ENCODE measurements at places on chromosomes 2 and 18.

GRCh38 chr2:37361216-37361815, 16.9 kb downstream of the QPCT start:
- no peak for DNase-seq

DNA sequence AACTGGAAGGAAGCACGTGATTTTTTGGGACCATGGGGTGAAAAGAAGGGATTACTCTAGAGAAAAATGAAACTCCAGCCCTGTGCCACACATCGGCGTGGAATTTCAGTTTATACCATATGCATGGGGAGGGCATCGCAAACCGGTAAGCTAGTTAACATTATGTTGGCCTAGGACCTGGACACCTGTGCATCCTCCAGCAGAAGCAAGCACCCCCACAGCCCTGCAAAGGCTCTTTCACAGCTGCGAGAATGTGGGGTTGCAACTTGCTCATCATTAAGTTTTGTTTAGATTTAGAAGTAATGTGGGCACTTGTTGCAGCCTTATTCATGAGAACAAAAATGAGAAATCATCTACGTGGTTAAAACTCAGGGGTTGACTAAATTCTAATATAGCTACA, 299.2 kb downstream of the PIEZO2 start:
- no peak for DNase-seq

GRCh38 chr2:76204048-76204447, 493.3 kb upstream of the GCFC2 start:
- DNase-seq: no peak

DNA sequence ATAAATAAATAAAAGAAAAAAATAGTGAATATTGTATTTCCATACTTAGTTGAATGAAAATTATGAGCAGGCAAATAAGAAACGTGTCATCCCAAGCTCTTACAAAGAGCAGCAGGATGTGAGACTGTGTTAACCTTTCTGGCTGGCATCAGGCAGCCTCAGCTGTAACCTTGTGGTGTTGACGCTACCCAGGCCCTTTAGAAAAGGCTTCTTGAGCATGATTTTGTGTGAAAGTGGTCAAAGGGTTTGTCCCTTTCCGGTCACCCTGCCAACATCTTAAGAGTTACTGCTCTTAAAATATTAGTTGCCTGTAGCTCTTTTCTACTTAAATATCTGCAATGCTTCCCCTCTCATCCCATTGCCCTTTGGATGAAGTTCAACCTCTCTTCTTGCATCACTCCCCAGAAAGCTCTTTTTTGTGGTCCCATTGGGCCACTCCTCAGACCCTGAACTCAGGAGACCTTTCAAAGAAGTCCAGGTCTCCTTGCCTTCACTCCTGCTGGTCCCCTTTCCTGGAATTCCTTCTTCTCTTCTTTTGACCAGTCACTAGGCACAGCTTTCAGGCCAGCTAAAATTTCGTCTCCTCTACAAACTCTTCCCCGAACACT, 35.0 kb downstream of the RHOB start:
- no peak for DNase-seq

GRCh38 chr2:20381457-20381856, 30.8 kb upstream of the PUM2 start:
- DNase-seq: no peak

DNA sequence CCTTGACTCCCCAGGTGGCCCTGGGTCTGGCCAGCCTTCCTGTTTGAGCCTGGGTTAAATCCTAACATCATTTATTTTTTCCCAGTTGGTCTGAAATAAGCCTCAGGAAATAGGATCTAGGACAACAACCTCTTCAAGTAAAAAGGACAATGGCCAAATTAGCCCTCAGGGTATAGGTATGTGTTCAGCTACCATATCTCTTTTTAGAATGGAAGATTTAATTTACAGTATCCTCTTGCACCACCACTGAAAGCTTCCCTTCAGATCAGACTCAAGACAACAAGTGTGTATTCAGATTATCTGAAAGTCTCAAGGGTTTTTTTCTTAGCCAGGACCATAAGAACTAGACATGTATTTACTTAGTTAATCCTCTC, 61.6 kb upstream of the CXCR4 start:
- no peak for DNase-seq

Measured in T-helper 9 cell (primary cell).